Adrenal gland (tissue), 19 donors: ENCODE measurements at places on chromosomes 3 and 15. TPM values are rescaled to one million over a fixed set of nuclear protein-coding genes. Genes with fewer than 3 reads are reported as not detected.

DNA sequence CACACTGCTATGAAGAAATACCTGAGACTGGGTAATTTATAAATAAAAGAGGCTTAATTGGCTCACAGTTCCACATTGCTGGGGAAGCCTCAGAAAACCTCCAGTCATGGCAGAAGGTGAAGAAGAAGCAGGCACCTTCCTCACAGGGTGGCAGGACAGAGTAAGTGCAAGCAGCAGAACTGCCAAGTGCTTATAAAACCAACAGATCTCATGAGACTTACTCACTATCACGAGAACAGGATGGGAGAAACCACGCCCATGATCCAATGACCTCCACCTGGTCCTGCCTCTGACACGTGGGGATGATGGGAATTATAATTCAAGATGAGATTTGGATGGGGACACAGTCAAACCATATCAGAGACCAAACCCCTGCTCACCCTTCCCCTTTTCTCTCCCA lies 75.0 kb downstream of the TRIM69 start:
- DNase-seq: no peak

Gene CEP63
- 21.2 TPM for total RNA-seq

DNA sequence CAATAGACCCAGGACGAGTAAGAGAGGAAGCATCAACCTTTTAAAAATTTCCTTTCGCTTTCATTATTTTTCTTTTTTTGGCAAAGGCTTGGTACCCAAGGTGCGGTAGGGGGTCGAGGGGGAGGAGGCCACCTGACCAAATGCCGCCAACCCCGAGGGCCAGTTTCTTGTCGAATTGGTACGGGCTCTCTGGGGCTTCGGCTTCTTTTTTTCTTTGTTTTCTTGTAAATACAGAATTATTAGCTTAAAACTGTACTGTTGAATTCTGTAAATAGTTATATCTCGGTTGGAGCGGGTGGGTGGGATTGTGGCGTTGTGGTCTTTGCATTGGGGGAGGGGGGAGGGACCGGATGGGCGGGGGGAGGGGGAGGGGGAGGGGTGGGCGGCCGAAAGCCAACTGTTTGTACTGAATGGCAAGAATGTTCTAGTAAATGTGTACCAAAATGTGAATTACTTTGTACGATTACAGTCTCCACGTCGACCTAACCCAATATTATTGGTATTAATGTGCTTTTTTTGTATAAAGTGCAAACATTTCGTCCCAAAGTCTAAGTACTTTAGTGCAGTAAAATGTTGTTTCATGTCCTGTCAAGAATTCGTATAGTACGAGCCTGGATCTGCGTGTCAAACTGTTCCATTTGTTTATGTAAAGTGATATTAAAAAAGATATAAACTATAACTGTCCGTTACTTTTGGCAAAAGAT lies 4.7 kb downstream of the ZIC1 start:
- DNase-seq: no peak

- no peak for DNase-seq
Measured at GRCh38 chr3:167976516-167977361, 119.0 kb downstream of the GOLIM4 start.

DNA sequence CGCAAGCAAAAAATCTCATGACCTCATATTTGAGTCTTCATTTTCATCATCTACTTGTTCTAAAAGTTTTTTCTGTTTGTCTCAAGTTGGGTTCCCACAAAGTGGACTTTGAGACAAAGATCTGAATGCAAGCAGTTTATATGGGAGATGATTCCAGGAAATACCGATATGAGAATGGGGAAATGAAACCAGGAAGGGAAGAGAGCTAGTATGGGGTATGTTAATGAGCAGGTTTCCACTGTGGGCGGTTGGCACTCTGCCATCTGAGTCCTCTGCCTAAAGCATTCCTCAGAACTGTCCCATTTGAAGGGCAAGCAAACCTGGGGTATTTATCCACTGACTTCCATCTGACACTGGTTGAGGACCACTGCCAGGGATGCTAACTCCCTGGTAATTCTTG lies 8.8 kb downstream of the ADPRH start:
- peak; percentile 69 for DNase-seq

Gene GABRG3
- total RNA-seq: 0.44 TPM

DNA sequence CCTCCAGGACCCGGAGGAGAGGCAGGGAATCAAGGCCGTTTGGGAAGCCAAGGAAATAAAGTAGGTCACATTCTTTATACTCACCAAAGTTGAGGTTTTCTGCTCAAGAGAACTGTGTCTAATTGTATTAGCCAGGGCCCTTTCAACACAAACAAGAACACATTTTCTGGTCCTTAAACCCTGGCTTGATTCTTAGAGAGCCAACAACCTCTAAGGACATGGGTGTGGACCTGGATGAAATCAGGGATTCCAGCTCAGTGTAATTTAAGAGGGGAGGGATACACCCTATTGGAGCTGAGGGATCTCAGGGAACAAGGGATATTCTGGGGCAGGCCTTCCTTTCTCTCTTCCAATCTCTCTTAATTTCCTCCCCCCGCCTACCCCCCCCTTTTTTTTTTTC lies 104.8 kb downstream of the COL6A6 start:
- DNase-seq: no peak
